ENCODE measurements at places on chromosomes 16 and 17.

DNA sequence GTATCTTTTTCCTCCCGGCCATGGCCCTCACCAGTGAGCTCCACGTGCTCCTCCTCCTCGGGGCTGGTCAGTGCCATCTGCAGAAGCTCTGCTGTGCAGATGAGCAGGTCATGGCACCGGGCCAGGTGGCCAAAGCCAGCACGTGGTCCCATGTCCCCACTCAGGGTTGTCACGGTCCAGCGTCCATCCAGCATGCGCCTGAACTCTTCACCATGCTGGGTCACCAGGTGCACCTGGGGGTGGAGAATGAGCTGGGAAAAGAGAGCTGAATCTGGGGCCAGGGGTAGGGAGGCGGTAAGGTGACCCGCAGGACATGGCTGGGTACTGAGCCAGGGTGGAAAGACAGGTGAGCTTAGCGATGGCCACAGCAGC lies 1.3 kb downstream of the DHX58 start:
- DNase-seq = no peak

DNA sequence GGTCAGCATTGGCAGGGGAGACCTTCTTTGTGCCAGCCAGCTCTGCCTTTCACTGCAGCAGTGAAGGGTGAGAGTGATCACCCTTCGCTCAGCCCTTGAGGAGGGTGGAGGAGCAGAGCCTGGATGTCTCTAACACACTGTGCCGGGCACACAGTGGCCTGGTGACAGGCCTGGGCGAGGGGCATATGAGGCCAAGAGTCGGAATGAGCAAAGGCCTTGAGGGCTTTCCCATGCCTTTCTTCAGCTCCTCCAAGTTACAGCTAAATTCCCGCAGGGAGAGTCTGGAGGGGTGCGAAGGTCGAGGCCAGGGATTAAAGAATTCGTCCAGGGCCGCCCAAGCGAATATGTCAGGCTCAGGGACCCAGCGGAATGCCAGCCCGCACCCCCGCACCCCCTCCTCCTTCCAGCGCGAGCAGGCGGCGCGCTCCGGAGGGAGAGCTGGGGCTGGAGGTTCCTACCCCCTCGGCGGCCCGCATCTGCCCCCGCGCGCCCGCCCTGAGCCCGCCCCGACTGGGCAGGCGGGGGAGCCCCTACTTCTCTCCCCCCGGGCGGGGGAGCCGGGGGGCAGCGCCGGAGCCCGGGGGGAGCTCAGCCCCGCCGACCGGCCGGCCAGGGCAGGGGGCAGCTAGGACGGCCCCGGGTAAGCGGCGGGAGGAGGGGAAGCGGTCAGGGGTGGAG lies at the start of gene RASL10B:
Gene RASL10B, plus strand, starts transcription at position 401 of the 678 bp plus-strand sequence. CDS start 3,546 bp downstream, outside the sequence.
- peak; percentile 32 for DNase-seq

DNA sequence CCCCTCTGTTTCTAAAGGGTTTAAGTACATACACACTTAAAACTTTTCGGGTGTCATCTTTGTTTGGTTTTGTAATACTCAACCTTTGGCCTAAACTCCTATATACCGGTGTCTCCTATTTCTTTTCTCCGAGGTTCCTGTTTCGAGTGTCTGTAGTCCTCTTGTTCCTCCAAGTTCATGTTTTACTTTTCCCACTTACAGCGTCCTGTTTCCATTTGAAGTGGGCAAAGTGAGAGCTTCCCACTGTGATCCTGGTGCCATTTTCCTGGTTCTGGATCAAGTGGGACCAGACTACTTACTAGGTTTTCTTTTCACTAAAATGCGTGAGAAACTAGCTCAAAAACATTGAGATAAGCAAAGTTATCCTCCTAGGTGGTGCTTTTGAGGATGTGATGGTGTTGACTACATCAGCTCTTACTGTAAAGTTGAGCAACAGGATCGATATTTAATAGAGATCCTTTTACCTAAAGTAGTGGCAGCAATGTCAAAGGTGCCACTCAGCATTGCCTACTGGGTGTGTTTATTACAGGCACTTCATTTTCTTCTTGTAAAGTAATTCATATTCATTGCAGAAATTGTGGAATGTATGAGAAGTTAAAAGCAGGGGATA lies 1.3 kb downstream of the PSMD3 start:
- no peak for DNase-seq

DNA sequence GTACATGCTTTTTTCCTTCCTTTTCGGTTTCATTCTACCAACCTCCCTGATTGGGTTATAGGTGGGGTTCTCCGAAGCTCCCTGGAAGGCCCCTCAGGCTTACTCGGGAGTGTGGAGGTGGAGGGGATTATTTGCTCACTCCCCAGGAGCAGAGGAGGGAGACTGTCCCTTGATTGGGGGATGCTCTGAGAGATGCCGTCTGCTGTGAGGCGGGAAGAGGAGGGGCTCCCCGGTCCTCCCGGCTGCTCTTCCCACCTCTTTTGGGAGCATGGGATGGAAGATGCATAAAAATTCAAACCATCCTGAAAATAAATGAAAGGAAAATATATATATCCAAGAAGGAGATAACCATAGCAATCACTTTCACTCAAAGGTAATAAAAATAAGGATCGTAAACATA lies 16.1 kb upstream of the RPTOR start:
- DNase-seq = no peak

- DNase-seq = no peak
Measured at GRCh38 chr17:72222661-72223380, 102.0 kb downstream of the SOX9 start.

DNA sequence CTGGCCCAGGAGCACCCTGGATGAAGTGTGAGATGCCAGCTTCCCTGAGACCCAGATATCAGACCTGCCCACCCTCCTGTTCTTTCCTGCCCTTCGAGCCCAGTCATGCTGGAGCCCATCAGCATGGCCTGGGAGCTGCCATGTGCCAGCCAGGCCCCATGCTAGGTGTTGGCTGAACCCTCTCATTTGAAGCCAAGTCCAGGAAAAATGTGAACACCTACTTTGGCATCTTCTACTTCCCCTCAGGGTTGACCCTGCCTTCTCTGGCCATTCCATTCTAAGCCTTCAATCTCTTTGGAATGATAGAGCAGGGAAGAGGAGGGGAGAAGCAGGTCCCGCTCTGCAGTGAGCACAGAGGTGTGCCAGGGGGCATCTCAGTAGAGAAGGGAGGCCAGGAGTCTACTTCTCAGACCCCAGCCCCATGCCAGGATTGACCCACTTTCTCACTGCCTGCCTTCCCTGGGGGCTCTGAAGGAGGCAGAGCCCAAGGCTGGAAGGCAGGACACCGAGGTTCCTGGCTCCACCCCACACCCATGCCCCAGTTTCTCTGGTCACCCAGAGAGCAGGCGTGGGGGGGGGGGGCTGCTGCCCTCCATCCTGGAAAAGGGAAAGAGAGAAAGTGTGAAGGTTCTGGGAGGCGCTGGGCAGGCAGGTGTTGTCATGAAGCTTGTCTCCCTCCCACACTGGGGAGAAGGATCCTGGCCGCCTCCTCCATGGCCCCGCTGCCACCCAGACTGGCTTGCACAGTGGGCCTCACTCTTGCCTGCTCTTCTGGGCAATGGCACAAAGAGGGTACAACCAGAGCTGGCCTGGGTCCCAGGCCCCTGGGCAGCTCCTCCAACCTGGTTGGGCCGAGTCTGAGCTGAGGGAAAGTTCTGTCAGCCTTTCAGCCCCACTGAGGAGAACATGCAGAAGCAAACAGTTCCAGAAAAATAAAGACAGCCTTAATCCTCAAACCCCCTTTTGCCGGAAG lies 9.3 kb downstream of the HDAC5 start:
- no peak for DNase-seq

DNA sequence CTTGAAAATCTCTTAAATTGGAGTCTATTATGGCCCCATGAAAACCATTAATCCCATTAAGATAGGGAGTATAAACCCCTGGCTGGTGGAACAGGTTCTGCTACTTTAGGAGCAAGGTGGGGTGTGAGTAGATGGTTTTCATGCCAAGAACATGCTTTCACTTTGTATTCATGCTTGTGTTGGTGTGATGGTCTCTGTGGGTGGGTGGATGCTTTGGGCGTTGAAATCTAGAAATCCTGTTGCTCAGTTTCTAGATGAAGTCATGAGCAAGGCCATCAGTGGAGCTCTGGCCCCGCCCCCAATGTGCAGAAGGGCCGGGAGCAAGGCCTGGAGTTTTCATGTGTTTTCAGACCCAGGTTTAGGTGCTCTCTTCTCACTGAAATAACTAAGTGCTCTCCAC lies 20.1 kb downstream of the PLD6 start:
- no peak for DNase-seq

GRCh38 chr17:59779521-59779920 lies 72.1 kb downstream of the VMP1 start:
- no peak for DNase-seq

DNA sequence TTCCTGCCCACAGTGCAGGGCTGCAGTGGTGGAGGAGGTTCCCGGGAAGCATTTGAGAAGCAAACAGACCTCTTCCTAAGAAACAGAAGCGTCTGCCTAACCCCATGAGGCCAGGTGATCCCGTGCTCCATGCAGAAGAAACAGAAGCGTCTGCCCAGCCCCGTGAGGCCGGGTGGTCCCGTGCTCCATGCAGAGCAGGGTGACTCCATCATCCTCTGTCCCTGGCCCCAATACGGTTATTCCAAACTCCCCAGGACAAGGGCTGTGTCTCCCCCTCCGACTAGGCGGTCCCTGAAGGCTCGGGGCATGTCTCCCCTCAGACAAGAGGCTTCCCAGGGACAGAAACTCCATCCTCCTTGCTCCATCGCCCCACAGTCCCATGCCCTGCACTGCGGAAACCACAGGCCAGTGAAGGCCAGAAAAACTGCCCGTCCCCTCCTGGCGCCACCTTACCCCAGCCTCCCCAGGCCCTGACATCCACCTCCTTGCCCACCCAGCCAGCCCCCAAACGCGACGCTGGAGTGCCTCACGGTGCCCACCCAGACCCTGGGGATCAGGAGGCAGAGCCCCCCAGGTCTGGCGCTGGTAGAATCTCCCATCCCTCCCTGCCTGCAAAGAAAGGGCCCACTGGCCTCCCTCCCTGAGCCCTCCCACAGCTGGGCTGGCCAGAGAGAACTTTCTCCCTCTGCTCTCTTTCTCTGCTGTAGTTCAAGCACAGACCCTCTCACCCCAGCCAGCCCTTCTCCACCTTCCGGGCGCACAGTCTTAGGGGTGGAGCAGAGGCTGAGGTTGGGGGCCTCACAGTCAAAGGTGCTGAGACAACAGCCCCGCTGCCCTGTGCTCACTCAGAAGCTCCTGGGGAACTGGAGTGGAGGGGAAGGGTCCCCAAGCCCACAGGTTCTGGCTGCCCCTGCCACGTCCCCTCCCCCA lies 30.6 kb upstream of the KRT17 start:
- DNase-seq = no peak

- peak; percentile 20 for DNase-seq
Measured at GRCh38 chr17:64411999-64412771, 21.5 kb upstream of the PECAM1 start.

DNA sequence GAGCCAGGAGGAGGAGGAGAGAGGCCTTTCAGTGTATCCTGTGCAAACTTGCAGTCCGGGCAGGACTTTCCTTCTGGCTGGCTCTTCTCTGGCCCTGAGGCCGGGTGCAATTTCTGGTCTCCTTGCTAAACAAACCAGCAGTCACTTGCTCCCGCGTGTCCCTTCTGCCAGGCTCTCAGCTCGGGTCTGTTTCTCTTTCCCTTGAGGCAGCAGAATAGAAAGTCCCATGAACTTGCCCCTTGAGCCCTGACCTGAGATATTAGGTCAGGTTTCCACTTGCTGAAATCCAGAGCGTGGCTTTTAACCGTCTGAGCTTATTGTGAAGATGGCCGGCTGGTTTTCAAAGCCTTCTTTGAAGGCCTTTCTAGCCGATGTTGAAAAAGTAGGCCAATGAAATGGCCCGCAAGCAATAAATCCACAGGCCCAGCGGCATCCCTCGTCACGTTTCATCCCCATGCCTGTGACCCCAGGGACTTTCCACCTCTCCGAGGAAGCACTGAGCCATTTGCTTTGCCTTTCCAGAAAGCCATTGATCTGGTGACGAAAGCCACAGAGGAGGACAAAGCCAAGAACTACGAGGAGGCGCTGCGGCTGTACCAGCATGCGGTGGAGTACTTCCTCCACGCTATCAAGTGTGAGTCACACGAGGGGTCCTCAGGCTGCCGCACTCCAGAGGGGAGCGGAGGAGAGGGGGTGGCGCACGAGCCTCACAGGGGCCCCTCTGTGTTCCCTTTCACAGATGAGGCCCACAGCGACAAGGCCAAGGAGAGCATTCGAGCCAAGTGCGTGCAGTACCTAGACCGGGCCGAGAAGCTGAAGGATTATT lies 4.5 kb downstream of the VPS4A start:
- DNase-seq = no peak

- DNase-seq = no peak
Measured at GRCh38 chr16:19935694-19936093, 51.0 kb upstream of the GPRC5B start.

- DNase-seq = peak; percentile 38
Measured at GRCh38 chr16:15919331-15919730, 30.1 kb upstream of the ABCC1 start.

DNA sequence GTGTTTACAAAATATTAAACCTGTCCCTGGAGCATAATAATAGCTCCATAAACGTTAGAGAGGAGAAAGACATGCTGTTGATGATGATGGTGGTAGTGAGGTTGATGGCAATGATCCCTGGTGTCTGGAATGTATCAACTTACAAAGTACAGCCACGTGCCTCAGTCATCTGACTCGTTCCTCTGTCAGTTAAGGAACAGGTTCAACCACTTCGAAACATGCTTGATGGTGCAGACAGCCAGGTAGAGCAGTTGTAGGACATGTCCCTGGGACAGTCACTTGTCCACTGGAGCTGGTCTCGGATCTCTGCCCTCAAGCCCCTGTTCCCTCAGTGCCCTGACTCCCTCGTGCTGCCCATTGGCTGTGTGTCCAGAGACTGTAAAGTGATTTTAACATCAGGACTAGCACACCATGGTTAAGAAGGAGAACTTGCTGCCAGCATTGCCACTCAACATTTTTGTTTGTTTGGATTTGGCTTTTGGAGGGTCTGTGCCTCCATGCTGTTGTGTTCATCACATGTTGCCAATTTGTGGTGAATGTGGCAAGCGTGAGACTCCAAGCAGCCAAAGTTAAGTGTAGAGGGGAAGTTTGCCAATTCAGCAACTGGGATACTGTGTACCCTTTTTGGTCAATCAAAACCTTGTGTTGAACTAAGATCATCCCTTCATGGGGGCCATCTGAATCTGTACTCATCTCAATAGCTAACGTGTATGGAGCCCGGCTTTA lies 16.3 kb upstream of the SALL1 start:
- no peak for DNase-seq

DNA sequence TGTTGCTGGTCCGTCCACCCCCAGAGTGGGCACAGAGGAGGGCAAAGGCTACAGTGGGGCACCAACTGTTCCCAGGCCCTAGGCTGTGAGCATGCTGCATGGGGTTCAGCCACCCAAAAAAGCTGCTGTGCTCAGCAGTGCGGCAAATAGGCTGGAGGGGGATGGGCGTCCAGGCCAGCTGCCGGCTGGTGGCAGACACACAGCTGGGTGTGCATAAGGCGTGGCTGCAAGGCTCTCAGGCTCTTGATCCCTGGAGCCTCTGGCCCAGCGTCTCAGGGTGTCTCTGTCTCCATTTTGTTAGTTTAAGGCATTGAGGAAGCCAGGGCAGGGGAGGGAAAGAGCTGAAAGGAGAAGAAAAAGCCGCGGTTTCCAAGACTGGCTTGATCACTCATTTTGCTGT lies 8.8 kb downstream of the RPL19 start:
- DNase-seq = peak; percentile 22

GRCh38 chr16:85238233-85238647 lies 126.0 kb upstream of the CIBAR2 start:
- peak; percentile 93 for DNase-seq

- DNase-seq = no peak
Measured at GRCh38 chr16:23269248-23269953, 32.7 kb upstream of the SCNN1B start.

Measured in fibroblast of skin of back (primary cell).